Activated T-cell treated with anti-CD3 and anti-CD28 coated beads, Interleukin-2, amount 50 U/mL, for 4 hours (primary cell): ENCODE measurements at places on chromosomes 16 and 17.

DNA sequence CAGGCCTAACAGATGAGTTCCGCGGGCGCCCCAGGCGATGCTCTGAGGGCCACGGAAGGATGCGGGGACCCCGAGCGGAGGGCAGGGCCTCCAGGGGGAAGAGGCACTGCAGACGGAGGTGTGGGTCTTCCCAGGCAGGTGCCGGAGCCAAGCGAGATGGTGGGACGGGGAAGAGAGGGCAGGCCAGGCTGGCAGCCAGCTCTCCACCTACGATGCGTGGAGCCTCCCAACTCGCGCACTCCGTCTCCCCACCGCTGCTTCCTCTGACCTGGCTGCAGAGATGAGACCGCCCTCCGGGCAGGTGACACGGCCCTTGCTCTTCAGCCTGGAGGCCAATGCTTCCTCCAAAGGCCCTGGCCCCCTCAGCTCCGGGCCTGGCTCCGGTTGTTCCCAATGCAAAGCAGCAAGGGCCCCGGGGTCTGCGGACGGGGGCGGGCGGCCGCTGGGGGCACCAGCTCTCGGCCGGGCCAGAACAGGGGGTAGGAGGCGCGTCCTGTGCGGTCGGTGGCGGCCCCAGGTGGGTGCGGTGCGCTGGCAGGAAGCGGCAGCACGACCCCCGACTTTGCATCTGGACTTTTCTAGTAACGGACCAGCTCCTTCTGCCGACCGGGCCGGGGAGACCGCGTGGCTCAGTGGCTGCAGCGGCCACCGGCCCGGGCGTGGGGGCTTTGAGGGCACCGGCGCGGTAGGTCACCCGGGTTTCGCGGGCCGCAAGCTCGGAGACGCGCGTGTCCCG lies 1.5 kb upstream of the SOX8 start:
- DNase-seq: no peak

DNA sequence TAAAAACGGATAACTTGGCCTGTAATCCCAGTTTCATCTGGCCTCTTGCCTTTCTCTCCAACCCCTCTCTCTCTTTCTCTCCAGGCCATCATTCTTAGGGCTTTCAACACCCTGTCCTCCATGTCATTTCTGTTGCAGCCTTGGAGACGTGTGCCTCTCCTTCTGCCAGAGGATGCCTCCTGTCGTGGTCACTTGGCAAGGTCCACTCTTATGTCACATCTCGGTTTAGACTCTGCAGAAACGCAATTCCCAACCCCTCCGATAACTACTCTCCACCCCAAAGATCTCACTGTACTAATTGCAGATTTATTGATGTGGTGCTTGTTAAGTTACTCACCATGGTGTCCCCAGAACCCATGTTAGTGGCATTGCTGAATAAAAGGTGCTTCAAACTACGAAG lies 787.3 kb upstream of the RBFOX1 start:
- no peak for DNase-seq

DNA sequence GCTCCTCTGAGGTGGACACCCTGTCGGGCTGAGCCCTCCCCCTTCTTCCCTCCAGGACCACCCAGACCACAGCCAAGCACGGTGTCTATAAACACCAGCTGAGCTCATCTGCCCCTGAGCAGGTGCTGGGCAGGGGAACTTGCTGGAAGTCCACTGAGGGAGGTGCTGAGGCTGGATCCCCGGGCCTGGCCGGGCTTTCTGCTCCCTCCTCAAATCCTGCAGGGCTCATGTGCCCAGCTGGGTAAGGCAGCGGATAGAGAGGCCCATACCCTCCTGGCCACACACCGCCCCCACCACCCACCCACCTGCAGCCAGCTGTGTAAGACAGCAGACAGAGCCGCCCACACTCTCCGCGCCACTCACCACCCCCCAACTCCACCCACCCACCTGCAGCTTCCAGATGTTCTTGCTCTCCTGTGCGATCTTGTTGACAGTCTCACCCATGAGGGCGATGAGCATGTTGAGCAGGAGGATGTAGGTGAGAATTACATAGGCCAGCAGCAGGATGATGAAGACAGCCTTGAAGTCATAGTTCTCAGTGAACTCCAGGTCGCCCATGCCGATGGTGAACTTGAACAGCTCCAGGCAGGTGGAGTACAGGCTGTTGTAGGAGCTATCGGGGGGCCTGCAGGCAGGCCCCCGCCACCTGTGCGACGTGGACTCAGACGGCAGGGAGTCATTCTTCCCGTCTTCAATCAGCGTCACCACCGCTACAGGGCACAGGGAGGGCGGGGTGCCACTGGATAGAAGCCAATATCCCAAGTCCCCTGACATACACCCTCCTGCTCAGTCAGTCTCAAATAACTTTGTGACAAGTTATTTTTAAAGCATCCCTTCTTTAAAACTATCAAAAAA lies 15.9 kb upstream of the TRPV3 start:
- no peak for DNase-seq

GRCh38 chr17:17416400-17417360 lies 60.1 kb upstream of the MED9 start:
- no peak for DNase-seq

- DNase-seq: no peak
These were observed 82.8 kb downstream of the WDR59 start for GRCh38 chr16:74902161-74902560.

GRCh38 chr17:33090806-33091205 lies 99.2 kb downstream of the SPACA3 start:
- DNase-seq: no peak

DNA sequence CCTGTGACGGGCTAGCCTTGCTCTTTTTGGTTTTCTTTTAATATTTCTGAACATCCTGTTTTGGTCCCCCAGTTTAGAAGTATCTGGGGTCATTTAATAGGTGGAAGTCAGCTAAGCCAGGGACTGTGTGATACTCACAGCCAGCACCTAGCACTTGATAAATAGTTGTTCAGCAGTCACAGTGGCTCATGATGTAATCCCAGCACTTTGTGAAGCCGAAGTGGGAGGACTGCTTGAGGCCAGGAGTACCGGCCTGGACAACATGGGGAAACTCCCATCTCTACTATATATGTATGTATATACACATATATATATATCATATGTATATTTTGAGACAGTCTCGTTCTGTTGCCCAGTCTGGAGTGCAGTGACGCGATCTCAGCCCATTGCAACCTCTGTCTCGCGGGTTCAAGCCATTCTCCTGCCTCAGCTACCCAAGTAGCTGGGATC lies 1.8 kb upstream of the ZNRF1 start:
- no peak for DNase-seq

GRCh38 chr16:78310990-78311561 lies 211.6 kb downstream of the WWOX start:
- no peak for DNase-seq

GRCh38 chr17:9676084-9676483 lies 30.8 kb downstream of the USP43 start:
- DNase-seq: no peak

- DNase-seq: no peak
These were observed 199.9 kb upstream of the COX10 start for GRCh38 chr17:13869331-13869940.

GRCh38 chr17:17834974-17835373 lies 1.8 kb downstream of the SREBF1 start:
- DNase-seq: no peak

GRCh38 chr17:55056526-55056925 lies 88.0 kb downstream of the STXBP4 start:
- DNase-seq: no peak

GRCh38 chr17:75774991-75775668 lies 9.5 kb upstream of the UNK start:
- no peak for DNase-seq

- no peak for DNase-seq
These were observed 27.3 kb downstream of the SRCIN1 start for GRCh38 chr17:38578229-38579082.
